Hippocampal formation (tissue), 2 donors: ENCODE measurements at places on chromosomes 7 and 10.
A peak's percentile ranks its signal among the peaks of the same experiment; 100 is the strongest.

- no peak for DNase-seq
These were observed 184.5 kb upstream of the BMPER start for GRCh38 chr7:33720870-33721269.

DNA sequence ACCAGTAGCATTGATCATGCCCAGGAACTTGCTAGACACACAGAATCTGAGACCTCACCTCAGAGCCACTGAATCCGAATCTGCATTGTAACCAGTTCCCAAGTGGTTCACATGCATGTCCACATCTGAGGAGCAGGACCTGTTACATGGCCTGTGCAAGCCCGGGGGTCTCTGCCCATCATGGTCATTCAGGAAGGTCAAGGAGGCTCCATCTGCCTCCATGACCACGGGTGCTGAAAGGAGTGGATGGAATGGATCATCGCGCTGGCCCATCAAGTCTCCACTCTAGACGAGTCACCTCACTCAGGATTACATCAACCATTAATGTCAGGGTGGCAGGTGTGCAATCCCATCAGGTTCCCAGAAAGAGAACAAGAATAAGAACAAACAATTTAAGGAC lies 85.8 kb upstream of the ADAM12 start:
- DNase-seq = no peak

DNA sequence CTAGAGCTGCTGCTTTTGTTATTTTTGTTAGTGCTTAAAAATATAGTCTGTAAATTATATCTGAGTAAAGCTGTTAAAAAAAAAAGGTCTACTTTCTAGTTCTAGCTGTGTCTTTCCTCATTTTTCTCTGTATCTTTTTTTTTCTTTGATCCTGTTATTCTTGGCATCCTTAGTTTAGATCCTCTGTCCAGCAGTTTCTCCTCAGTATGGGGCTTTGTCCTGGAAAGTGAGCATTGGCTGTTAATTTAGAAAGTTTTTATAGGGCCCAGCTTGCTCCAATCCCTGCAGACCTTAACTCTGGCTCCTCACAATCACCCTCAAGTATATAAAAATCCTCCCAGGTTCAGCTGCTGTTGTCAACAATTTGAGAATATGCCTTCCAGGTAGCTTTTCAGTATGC lies 23.5 kb downstream of the DDX50 start:
- DNase-seq = no peak

DNA sequence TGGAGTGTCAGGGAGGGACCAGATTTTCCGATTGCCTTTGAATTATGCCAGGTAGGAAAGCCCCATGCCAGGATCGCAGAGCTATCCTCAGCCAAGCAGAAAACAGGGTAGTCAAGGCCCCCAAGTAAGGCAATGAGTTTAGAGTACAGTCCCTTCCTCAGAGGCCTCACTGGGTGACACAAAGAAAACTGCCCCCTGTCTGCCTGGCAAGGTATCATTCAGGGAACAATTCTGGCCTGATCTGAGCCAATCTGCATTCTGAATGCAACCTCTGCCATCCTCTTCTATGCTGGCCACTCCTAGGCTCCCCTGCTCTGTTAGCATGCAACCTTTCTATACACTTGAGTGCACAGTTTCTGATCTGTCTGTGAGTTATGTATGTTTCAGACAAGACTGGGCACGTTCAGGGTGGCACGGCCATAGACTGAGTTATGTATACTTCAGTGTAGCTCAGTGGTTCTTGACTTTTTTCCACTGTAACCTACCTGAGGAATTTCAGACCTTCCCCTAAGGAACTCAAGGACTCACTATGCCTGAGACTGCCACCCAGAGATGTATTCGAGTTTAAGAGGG lies 336.8 kb downstream of the PLXNA4 start:
- DNase-seq = no peak

- no peak for DNase-seq
These were observed 60.6 kb upstream of the LAMB1 start for GRCh38 chr7:108063520-108063933.

DNA sequence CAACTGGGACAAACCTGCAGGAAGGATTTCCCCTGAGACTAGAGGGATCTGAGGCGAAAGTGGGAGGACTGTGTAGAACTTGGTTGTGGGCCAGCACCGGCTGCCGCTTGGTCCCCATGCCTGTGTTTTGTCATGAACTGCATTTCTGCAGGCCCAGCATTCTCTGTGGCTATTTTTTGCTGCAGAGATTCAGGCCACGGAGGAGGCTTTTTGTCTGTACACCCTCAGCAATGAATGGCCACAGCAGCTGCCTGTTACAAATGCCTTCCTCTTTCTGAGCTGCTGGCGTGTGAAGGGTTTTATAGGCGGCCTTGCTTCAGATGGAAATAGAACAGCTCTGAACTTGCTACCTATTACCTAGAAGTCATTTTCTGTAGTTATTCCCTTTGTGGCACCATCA lies 164.4 kb downstream of the SH2D4B start:
- peak; percentile 14 for DNase-seq

GRCh38 chr7:81685270-81685868 lies 84.5 kb downstream of the HGF start:
- no peak for DNase-seq

- no peak for DNase-seq
These were observed 62.4 kb upstream of the CDCA7L start for GRCh38 chr7:22008087-22008486.

GRCh38 chr7:52382731-52383130 lies 652.7 kb upstream of the POM121L12 start:
- DNase-seq = no peak

DNA sequence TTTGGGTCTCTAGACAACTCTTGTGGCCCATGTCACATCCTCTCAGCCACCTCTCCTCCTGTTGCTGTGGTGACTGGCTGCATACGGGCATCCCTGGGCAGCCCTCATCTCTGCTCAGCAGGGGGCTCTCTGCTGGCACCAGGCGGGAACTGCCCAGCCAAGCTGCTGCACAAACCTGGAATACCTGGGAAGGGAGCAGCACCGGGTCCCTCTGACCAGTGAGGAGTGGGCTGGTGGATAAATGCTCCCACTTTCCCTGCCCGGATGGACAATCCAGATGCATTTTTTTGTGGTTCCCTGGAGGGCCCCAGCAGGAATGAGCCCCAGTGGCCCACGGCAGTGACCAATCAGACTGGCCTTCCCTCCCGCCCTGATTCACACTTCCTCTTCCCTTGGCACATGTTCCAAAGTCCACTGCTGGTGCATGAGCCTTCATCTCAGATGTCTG lies 21.9 kb downstream of the GRID1 start:
- DNase-seq = no peak

GRCh38 chr7:155587486-155587885 lies 41.1 kb upstream of the CNPY1 start:
- DNase-seq = no peak

DNA sequence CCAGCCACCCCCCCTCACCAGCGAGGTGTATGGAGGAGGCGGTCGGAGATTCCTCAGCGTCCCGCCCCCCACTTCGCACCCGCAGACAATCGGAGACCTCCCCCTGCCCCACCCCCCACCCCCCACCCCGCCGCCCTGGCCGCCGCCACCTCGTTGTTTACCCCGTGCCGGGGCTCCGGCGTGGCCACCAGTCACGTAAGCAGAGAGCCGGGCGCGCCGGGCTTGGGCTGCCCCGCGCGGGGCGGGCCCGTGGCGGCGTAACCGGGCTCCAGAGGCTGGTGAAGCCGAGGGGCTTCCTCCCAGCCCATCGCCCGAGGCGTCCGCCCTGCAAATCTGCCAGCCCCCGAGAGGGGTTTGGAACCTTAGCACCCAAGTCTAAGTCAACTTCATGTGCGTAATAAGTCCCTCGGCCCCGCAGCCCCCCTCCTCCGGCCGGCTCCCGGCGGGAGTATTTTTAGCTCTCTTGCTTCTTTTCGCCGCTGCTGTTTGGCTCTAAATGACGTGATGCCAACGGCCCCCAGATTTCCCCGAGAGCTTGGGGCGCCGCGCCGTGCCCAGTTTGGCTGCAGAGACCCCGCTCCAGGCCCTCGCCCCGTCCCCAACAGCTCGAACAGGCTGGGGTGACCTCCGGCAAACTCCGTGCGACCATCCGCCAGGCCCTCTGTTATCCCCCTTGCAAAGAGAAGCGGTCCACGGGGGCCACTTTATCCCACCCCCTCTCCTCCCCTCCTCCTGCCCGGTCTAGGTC lies 2.7 kb downstream of the MXI1 start:
- no peak for DNase-seq
